ENCODE measurements at places on chromosomes 12 and 14.

- no peak for DNase-seq
These were observed 326.7 kb downstream of the SLC6A15 start for GRCh38 chr12:84585776-84586395.

GRCh38 chr14:30725763-30726162 lies 103.6 kb downstream of the SCFD1 start:
- no peak for DNase-seq

GRCh38 chr14:58821421-58821820 lies 183.7 kb downstream of the DACT1 start:
- no peak for DNase-seq

DNA sequence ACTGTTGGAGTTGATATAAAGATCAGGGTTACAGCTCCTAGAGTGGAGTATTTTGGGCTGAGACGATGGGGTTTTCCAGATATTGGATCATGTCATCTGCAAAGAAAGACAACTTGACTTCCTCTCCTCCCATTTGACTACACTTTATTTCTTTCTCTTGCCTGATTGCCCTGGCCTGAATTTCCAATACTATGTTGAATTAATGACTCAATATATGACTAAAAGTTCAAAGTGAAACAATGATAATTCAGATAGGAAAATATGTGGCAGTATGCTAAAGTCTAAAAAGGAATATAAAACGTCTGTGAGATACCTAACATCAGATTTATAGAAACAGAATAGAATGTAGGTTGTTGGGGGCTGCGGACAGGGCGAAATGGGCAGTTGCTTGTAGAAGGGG lies 72.2 kb downstream of the BHLHE41 start:
- no peak for DNase-seq

DNA sequence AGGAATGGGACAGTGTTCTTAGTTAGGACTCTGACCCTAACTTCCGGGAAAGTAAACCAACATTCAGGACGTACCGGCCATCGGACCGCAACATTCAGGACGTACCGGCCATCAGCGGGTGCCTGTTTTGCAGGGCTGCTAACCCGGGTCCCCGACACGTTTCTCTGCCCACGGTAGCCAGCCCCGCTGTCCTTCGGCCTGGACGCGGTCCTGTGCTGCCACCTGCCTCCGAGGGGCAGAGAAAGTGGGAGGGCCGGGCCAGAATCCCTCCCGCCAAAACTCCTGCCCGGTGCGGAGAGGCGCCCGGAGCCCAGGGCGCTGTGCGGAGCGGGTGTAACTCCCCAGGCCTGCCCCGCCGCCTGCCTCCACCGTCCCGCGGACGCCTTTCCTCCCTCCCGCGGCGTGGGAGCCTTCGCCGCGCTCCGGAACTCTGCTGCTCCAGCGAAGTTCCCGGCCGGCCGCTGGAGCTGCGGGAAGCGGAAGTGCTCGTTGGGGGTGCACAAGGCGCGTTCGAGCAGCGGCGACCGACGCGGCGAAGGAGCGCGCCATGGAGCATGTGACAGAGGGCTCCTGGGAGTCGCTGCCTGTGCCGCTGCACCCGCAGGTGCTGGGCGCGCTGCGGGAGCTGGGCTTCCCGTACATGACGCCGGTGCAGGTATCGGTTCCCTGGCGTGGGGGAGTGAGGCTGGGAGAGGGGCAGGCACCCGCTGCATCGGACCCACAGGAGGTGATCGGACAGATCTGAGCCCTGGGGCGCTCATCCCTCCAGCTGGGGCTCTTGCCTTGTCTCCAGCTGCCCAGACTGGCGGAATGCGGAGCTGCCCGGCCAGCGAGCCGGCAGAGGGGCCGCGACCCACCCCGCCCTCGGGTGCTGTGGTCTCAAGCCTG lies at the start of gene DDX55:
DDX55 (plus strand) TSS at position 498 of the 888 bp plus-strand sequence; CDS start at position 548, 50 bp downstream.
- DNase-seq = peak; percentile 76

DNA sequence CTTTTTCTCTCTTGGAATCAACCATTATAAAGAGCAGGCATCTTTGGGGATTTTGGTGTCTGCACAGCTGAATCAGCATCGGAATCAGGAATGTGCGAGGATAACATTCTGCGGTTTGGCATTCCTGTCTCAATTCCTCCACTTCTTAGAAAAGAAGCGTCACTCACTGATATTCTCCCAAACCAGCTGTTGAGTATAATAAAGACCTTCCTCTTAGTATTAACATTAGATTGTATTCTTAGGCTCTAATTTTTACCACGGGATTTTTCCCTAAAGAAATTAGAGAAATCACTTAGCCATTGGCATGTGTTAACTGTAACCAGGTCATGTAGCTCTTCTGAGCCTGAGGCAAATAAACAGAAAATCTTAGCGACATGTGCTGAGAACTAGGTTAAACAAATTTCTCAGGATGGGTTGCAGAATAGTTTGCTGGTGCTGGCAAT lies 128.7 kb downstream of the TMX1 start:
- no peak for DNase-seq

GRCh38 chr12:7303230-7303629 lies 642 bp upstream of the ACSM4 start:
- DNase-seq = no peak

- DNase-seq = peak; percentile 24
These were observed 3.7 kb downstream of the MYO1A start for GRCh38 chr12:57046086-57046791.

- DNase-seq = no peak
These were observed 66.2 kb upstream of the OVCH1 start for GRCh38 chr12:29563636-29564035.

GRCh38 chr14:45136399-45136798 lies 669 bp downstream of the FANCM start:
- no peak for DNase-seq

- no peak for DNase-seq
These were observed 626.1 kb upstream of the NOVA1 start for GRCh38 chr14:27223906-27224305.

DNA sequence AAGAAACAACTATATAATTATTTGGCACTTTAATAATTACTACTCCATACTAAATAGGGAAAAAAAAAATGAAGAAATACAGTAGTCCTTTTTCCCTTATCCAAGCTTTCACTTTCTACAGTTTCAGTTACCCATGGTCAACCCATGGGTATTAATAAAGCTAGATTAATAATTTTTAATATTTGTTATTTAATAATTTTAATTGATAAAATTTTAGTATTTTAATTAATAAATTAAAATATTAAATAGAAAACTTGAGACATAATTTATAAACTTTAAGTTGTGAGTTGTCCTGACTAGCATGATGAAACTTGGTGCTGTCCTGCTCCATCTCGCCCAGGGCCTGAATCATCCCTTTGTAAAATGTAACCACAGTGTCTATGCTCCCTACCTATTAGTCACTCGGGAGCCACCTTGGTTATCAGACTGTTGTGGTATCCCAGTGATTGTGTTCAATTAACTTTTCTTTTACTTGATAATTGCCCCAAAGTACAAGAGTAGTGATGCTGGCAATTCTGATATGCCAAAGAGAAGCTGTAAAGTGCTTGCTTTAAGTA lies 71.8 kb downstream of the PAWR start:
- no peak for DNase-seq
